Stimulated activated CD4-positive, alpha-beta T cell treated with anti-CD3 and anti-CD28 coated beads, Interleukin-15, amount 100 ng/mL, for 24 hours (primary cell): ENCODE measurements at places on chromosomes 7 and 10.
A peak's percentile ranks its signal among the peaks of the same experiment; 100 is the strongest.

- DNase-seq, result peak; percentile 17
These were observed 8.1 kb upstream of the FAM107B start for GRCh38 chr10:14782691-14783363.

DNA sequence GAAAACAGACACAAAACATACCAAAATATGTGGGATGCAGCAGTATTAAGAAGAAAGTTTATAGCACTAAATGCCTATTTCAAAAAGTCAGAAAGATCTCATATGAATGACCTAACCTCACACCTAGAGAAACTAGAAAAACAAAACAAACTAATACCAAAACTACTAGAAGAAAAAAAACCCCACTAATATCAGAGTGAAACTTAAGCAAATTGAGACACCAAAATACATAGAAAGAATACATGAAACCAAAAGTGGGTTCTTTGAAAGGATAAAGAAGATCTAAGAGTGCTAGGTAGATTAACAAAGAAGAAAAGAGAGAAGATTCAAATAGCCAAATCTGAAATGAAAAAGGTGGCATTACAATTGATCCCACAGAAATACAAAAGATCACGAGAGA is 494.1 kb downstream of the SH2D4B start:
- no peak for DNase-seq

DNA sequence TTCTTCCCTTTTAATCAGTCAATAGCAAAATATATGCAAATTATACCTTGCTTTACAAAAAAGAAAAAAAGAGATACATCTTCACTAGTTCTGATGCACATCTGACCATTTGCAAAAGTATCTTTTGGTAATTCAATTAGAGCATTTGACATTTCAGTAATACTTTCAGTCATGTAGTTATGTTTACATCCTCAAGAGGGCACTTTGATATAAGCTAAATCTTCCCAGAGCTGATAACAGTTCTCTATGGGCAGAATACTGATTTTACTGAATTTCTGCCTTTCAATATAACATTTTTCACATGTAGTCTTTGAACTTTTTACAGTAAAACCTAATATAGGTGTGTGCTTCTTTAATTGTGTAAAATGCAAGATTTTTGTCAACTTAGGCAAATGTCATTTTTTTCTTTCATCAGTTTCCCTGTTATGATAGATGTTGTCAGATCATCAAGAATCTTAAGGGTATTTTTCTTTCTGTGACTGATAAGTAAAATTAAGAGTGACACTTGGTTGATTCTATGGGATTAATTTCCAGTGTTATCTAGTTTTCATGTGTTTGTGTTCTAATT is 703.5 kb upstream of the SEMA3D start:
- no peak for DNase-seq

GRCh38 chr7:121449329-121449728 is 53.2 kb upstream of the FAM3C start:
- DNase-seq, result no peak

GRCh38 chr10:44177610-44178009 is 207.3 kb downstream of the CXCL12 start:
- DNase-seq, result no peak

DNA sequence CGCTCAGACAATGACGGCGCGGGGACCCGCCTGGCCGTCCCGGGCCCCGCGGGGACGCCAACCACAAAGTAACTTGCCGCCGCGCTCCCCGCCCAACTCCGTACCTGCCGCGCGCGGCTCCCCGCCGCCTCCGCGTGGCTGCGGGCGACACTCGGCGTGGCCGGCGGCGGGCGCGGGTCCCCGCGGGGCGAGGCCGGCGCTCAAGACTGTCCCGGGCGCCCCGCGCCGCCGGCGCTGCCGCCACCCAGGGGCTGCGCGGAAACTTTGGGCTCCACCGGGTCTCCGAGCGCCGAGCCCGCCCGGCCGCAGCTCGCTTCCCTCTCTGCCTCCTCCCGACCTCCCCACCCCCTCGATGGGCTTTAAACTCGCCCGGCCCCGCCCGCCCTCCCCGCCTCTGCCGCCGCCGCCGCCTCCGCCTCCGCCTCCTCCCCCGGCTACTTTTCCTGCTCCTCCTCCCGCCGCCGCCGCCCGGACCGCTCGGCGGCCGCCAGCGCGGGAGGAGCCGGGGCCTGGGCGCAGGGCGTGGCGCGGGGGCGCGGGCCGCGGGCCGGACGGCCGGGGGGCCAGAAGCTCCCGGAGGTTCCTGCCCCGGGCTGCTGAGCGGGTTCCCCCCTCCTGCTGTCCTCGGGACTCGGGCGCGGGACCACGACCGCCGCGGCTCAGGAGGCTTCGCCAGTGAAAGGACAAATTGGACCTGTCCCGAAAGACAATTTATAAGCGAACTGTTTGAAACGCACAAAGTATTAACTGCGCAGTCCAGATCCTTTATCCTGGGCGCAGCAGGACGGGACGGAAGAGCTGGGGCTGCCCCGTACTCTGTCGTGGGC is 10.6 kb upstream of the GRB10 start:
- DNase-seq, result peak; percentile 46

GRCh38 chr10:32790483-32790882 is 167.5 kb downstream of the ITGB1 start:
- DNase-seq, result no peak

DNA sequence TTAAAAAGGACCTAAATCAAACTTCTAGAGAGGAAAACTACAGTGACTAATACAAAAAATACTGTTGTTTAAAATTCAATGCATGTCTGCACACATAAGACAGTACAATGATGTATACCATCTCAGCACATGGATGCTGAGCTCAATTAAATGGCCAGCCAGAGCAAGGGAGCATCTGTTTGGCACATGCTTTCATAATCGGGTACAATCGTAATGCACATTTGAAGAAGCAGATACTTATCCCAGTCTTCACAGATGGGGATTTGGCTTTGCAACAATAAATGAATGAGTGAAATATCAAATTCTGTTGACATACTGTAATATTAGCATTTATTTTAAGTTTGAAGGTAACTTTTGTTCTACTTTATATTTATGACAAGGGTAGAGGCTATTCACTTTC is 187.8 kb downstream of the CRPPA start:
- DNase-seq, result no peak

- DNase-seq, result no peak
These were observed 10.5 kb downstream of the ZNF282 start for GRCh38 chr7:149205690-149206381.

DNA sequence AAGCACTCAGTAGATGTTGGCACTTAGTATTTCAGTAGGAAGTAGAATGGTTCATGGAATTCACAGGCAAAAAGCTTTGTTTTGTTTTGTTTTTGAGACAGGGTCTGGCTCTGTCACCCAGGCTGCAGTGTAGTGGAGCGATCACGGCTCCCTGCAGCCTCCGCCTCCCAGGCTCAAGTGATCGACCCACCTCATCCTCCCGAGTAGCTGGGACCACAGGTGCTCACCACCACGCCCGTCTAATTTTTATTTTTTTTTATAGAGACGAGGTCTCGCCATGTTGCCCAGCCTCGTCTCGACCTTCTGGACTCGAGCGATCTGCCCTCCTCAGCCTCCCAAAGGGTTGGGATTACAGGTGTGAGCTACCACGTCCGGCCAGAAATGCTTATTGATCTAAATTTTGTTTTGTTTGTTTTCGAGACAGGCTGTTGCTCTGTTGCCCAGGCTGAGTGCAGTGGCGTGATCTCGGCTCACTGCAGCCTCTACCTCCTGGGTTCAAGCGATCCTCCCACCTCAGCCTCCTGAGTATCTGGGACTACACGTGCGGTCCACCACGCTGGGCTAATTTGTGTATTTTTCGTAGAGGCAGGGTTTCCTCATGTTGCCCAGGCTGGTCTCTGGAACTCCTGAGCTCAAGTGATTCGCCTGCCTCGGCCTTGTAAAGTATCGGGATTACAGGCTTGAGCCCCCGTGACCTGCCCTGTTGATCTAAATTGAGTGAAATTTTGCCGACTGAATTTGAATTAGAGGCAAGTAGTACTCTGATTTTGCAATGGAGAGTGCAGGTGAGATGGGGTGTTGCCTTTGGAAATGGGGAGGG is 1.7 kb downstream of the GLRX3 start:
- no peak for DNase-seq

GRCh38 chr7:45653209-45653907 is 79.2 kb downstream of the ADCY1 start:
- DNase-seq, result no peak

GRCh38 chr10:80279146-80279545 is 10.3 kb downstream of the MAT1A start:
- DNase-seq, result no peak

- DNase-seq, result no peak
These were observed 283.6 kb upstream of the KLF6 start for GRCh38 chr10:4068629-4069028.

DNA sequence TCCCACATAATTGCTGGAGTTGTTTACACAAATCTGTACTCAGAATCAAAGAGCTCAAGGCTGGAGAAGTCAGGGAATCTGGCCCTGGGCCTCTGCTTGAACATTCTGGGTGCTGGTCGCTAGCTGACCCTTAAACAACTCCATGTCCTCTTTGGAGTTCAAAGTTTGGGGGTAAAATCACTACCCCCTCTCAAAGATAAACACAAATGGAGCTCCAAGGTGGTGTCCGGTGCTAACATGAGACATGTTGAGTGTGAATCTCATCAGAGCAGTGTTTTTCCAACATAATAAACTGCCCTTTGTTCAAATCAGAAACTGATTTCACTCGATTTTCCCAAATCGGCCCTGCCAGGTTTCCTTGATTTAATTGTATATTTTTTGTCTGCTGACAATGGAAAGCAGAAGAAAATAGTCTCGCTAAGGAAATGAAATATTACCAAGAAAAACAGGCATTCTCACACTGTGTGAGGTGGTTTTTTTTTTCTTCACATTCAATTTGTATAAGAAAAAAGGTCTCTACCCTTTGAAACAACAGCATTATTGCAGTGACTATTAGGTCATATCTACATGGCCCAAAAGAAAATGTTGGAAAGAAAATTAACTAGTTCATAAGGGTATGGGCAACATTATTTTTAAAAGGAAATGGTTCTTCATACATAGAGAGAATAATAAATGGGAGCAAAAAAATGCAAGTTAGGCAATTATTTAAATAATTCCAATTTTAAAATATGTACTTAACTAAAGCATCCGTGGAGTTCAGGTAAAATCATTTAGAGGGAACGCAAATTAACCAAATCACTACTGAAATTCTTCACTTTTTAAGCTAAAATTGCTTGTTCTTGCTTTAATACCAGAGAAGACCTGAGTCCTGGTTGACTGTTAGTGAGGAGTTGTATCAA is 56.1 kb upstream of the CAPZA2 start:
- DNase-seq, result no peak

DNA sequence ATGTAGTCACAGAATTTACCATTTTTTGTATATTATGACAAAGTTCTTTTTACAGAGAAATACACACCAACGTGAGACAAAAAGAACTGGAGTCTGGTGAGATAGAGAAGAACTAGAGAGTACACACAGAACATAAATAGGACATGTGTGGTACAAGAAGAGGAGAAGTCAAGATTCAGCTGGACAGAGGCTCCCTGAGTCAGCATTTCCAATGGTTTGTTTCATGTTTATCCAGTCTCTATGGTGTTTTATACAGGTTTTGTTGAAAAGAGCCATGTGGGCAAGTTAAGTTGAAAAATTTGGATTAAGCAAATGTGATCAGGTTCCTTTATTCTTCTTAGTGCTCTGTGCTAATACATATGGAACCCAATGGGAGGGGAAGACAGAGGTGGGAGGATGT is 105.5 kb upstream of the AKR1E2 start:
- no peak for DNase-seq

GRCh38 chr7:104656467-104656866 is 328.1 kb downstream of the LHFPL3 start:
- DNase-seq, result no peak

DNA sequence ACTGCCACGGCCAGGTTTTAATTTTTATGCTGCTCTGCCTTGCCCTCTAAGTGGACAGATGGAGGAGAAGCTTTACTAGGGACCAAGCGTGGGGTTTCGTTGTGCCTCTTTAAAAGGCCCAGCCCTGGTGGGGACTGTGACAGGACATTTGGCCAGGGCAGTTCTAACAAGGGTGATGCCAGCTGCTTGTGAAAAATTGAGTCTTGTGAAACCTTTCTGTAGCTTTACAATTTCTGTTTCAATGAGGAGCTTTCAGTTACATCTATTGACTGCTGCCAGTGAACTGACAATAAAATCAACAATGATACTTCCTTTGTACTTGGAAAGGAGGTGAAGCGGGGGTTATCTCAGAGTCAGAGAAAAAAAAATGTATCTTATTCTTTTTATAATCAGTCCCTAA is 233.1 kb upstream of the CSTF2T start:
- no peak for DNase-seq

- DNase-seq, result no peak
These were observed 407.7 kb downstream of the PARD3 start for GRCh38 chr10:34407324-34407805.

GRCh38 chr10:130339091-130339490 is 202.9 kb downstream of the GLRX3 start:
- DNase-seq, result no peak

- no peak for DNase-seq
These were observed 37.3 kb upstream of the CNPY1 start for GRCh38 chr7:155583636-155584035.

- DNase-seq, result no peak
These were observed 9.1 kb downstream of the ADCY1 start for GRCh38 chr7:45583296-45583695.

- no peak for DNase-seq
These were observed 171.3 kb downstream of the MAGI2 start for GRCh38 chr7:79282070-79282694.

GRCh38 chr10:86690657-86691084 is 22.4 kb downstream of the LDB3 start:
- DNase-seq, result no peak

GRCh38 chr7:150924369-150924781 is 53.7 kb downstream of the KCNH2 start:
- DNase-seq, result no peak
